KBM-7 (cell line): ENCODE measurements at places on chromosomes 3 and 15.

- no peak for DNase-seq
Measured at GRCh38 chr3:31729573-31729972, 196.8 kb downstream of the STT3B start.

DNA sequence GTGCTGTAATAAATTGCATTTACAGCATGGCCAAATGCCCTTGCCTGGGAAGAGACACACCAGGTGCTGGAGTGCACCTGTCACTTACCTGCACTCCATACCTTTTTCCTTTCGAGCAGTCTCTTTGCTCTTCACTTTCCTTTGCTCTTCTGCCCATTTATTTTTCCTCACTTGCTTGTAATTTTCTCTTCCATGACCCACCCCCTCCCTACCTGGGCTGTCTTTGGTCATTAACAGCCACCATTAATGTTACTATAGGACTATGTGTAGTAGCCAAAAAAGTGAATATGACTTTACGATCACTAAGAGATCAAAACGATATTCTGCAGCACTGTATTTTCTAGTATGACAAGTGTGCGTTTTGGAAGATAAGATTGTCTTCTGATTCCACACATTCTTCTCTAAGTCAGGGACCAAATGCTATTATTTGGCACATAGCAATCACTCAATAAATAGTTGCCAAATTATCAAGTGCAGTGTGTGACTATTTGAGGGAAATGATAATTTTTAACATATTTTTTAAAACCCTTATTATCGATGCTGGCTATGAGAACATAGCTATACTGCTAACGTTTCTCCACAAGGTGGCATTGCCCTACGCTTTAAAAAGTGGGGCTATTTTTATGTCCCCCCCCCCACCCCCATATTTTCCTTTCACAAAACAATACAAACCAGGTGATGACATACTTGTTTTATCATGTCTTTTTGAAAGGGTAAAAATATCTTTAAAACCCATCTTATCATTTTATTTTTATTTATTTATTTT lies 114.4 kb downstream of the GHSR start:
- DNase-seq, result no peak

DNA sequence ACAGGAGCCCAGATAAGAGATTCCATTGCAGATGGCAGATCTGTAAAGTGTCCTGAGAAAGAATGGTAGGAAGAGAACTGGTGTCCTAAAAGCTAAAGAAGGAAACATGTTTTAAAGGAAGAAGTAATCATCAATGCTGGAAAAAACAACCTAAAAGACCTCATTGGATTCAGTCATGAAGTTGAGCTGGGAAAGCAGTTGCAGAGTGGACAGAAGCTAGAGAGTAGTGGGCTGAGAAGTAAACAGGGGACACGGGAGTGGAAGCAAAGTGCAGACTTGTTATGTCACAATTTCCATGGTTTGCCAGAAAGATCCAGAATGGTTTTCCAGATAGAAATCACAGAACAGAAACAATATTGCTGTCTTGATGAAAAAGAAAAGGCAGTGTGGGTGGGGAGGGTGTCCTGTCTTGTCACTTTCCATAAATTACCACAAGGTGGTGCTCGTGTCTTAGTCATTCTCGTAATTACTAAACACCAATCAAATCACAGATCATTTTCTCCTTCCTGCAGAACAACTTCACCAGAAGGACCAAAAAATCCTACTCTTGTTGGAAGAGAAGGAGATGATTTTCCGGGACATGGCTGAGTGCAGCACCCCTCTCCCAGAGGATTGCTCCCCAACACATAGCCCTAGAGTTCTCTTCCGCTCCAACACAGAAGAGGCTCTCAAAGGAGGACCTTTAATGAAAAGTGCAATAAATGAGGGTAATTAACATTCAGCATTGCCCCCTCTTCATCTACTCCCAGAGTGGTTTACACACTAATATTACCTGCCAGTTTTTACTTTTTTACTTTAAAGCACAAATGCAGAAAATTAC lies 64.5 kb downstream of the KLHL25 start:
- DNase-seq, result peak; percentile 94

DNA sequence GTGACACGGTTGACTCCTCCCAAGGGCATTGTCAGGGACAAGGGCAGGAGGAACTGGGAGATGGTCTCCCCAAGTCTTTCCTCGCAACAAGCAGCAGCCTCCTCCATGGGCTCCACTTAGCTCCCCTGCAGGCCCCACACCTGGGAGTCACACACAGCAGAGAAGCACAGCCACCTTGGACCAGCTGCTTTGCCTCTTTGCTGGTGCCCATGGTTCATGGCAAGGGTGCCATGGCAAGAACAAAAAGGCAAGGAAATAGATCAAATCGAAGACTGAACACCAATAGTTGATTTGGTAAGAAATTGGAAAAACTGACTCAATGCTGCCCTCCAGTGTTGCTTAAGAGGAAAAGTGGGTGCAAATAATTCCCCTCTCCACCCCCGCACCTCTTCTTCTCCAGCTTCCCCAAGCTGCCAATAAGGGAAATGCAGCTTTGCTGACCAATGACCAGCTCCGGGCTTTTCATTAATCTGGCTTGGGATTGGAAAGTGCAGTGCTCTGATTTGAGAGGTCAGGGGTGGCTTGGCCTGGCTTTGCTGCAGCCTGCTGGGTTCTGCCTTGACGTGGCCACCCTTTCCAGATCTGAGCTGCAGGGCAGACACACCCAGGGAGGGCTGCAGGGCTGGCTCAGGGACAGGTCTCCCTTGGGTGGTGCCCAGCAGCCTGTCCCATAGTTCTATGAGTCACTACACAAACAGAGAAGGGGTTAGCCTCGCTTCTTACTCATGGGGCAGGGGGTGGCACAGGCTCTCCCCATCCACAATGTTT lies 162.0 kb downstream of the KLF13 start:
- DNase-seq, result peak; percentile 93
